ENCODE measurements at places on chromosomes 1 and 21. TPM values are rescaled to one million over a fixed set of nuclear protein-coding genes. Genes with fewer than 3 reads are reported as not detected.

Gene ROR1
- total RNA-seq = not detected

Gene ACTN2
- total RNA-seq = 0.38 TPM

Gene POU2F1
- 17.3 TPM for total RNA-seq

Gene MYCBP
- total RNA-seq = 49.1 TPM

Gene FCRLA
- total RNA-seq = 0.35 TPM

Gene ATP8B2
- 66.4 TPM for total RNA-seq

Gene HEYL
- total RNA-seq = 0.26 TPM

Gene C1QA
- total RNA-seq = not detected

Gene PTAFR
- total RNA-seq = 0.29 TPM

DNA sequence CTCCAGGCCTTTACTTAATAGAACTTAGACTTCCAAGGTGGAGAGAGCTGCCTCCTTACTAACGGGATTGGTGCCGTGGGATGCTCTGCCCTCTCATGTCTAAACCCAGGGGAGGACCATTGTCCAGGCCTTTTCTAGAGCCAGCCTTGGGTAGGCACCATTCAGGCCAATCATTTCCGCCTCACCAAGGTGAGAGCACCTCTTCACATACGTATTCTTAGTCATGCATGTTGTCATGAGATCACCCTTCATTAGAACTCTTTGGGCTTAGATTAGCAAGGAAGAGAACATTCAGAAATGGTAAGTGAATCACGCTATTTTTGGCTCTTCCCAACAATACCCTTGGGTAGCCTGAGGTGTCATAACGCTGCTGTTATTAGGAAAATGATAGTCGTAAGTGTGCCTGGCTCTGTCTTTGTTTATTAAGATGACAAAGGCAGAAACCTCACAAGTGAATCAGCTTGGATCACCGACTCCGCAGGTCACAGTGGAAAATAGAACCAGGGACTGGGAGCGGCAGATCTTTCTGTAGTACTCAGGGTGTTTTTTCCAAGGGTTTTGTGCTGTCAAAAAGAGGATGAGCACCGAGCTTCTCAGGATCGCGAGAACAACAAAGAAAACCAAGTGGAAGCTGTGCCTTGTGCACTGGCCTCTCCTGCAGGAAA is 55.0 kb downstream of the HUNK start:
- DNase-seq = no peak

DNA sequence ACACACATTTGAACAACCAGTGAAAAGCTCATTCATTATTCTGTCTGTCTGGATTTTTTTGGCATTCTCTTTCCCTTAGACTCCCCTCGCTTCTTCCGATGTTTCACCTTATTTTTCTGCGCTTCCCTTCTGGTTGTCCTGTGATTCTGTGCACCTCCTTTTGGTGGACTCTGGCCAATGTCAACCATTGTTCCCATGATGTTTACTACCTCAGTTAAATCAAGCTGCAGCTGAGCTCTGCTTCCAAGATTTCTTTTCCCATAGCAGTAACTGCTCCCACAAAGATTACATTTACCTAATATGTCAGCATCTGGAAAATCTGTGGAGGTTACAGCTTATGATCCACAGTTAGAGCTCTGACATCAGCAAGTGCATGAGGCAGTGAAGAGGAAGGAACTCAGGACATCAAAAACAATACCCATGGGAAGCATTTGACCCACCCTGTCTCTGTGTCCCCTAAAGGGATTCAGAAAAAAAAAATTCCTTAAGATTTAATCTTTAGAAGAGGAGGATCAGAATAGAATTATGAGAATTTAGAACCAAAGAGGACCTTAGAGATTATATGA is 69.9 kb upstream of the ADAMTS5 start:
- DNase-seq = no peak

DNA sequence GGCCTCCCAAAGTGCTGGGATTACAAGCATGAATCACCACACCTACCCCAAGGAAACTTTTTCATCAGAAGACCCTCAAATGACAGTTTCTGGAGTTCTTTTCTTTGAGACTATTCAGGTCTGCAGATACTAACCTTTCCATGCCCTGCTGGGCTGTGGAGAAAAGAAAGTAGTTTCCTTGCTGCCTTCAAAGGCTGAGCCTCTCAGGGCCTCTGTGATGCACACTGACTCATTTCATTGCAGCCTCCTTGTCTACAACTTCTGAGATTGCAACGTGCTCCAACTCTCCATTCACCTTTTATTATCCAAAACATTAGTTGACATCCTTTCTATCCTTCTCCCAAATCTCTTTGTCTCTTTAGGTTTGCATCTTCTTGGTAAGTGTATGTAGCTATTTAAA is 8.8 kb upstream of the SAMSN1 start:
- DNase-seq = no peak

- DNase-seq = no peak
Observed at GRCh38 chr1:99122039-99122438, 117.4 kb upstream of the PLPPR5 start.

DNA sequence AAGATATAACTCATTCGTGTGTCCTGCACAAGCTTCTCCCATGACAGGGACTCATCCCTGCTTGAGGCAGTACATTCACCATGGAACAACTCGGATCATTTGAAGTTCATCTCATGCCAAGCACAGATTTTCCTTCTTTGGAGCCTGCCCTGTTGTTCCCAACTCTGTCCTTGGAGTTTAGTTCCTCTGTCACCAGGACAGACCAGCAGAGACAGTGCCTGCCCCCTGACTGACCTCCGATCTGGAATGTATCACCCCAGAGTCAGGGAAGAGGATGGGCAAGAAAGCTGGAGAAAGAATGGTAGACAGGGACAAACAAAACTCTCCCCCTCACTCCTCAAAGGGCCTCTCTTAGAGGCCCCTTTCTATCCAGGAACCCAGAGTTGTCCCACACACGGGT is 5.0 kb downstream of the SHISAL2A start:
- DNase-seq = no peak

- no peak for DNase-seq
Observed at GRCh38 chr1:29284286-29284960, 48.1 kb downstream of the PTPRU start.

DNA sequence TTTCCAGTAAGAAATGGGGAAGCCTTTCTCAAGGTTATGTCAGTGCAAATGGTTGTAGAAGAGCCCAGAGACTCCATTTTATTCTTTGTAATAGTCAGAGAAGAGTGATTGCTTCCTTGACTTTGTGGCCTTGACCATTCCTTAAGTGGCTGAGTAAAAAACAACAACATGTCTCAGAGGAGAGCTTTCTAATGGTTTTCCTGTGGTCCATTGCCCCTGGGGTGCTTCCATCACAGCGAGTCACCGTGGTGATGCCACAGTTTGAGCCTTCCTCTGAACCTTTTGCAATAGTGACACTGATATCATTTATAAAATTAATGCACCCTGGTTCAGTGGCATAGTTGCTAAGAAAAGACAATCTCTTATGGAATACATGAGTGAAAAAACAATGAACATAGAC is 38.6 kb downstream of the PAPPA2 start:
- no peak for DNase-seq

DNA sequence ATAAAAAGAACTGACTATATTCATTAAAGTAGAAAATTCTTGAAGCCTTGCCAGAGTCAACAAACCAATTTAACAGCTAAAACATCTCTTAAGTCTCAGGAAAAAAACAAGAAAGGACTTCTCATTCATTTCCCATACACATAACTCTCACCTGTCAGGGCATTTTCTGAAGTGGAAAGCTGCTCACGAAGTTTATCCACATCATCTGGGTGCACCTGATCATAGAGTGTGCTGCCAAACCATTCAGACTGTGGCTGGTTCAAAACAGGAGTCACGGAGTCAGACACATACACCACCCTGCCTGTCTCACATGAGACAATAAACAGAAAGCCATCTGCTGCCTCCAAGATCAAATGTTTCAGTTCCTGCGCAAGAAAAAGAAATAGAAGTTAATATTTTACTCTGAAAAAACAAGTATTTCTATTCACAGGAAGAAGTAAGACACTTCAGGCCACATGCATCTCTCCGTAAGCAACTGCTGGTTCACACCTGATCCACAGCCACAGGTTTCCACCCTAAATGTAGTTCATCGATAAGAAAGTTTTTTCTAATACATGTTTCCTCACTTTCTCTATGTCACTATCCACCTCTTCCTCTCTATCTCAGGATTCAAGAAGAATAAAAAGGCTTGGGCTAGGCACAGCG is 28.2 kb upstream of the CTSK start:
- no peak for DNase-seq

- no peak for DNase-seq
Observed at GRCh38 chr1:34199927-34200326, 23.2 kb downstream of the C1orf94 start.

- no peak for DNase-seq
Observed at GRCh38 chr1:51924455-51924854, 45.9 kb upstream of the NRDC start.

DNA sequence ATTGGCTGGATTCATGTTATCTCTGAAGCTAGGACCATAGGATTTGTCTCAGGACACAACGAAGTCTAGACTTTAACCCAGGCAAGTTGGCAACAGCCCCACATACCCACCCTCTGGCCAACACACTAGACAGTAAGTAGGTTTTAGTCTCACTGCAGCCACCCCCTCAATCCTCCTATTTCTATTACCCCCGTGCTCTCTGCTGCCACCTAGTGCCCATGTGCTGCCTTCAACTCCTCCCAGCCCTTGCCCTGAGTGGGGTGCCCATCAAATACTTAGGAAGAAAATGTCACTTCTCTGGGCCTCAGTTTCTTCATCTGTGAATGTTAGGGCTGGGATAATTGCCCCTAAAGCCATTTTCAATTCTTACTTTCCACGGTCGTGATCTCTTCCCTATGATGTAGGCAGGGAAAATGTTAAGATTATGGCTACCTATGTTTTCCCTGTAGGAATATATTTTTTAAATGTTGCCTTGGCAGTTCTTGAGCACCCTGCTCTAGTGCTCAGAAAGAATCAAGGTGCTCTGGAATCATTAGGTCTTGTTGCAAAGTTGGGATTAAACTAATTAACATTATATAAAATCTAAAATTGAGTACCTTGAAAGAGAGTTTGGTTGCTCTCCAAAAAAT is 213.0 kb downstream of the LMX1A start:
- DNase-seq = peak; percentile 7

GRCh38 chr1:156948708-156949107 is 28.3 kb downstream of the LRRC71 start:
- no peak for DNase-seq

DNA sequence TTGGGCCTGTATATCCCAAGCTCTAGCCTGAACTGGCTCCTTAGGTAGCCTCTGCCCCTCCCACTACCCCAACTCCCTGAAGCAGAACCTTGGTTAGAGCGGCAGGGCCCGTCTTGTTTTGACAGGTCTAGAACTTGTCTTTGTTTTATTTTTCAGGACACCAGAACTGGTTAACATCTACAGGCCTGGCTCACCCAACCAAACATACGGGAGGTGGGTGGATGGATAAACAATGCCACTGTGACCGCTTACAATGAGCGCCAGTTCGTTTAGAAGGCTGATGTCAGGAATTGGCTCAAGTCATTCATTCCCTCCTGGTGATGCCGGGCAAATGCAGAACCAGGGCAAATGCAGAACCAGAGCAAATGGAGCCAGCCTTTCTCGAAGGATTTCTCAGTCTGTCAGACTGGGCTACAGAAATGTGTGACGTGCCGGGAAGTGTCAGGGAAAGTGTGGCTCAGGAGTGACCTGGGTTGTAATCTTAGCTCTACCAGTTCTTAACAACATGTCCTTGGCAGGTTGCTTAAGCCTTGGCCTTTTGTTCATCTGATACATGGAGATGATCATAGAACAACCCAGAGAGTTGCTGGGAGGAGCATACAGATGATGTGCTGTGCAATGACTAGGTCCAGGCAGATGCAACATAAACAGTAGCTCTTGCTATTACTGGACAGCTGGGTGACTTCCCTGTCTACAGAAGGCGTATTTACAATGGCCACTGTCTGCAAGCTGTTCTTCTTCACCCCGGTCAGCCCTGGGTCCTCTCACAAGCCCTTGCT is 30.5 kb upstream of the BTG2 start:
- no peak for DNase-seq

DNA sequence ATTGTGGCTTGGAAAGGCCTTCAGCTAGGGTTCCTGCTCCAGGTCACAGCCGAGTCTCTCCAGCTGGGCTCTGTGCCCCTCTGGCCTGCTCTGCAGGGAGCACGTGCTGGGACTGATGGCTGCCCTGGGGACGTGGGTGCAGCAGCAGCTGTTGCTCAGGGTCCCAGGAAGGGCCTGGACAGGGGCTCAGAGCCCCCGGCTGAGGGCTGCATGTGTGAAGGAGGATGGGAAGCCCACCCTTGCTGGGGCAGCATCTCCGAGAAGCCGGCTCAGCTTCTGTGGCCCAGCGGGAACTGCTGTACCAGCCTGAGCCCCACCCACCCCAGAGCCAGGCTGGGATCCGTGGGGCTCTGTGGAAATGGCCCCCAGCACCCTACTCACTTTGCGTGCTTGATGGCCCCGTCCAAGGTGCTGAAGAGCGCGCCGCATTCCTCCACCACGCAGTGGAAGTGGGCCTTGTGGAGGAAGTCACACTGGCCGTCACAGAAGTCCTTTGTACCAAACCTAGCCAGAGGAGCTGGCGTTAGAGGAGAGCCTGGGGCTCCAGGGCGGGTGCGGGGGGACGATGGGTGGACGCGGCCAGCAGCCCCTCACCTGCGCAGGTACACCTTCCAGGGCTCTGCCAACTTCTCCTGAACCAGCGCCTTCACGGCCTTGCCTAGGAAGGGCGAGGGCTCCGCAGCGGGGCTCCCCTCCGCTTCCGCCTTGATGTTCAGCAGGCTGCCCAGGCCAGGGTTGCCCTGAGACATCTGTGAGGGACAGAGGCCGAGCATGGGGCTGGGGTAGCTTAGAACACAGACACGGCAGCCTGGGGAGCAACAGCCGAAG is 147.5 kb downstream of the CASZ1 start:
- DNase-seq = no peak
